ENCODE measurements at places on chromosomes 6 and 20.

- DNase-seq, result no peak
These were observed 64.0 kb downstream of the SYNDIG1 start for GRCh38 chr20:24533449-24533848.

DNA sequence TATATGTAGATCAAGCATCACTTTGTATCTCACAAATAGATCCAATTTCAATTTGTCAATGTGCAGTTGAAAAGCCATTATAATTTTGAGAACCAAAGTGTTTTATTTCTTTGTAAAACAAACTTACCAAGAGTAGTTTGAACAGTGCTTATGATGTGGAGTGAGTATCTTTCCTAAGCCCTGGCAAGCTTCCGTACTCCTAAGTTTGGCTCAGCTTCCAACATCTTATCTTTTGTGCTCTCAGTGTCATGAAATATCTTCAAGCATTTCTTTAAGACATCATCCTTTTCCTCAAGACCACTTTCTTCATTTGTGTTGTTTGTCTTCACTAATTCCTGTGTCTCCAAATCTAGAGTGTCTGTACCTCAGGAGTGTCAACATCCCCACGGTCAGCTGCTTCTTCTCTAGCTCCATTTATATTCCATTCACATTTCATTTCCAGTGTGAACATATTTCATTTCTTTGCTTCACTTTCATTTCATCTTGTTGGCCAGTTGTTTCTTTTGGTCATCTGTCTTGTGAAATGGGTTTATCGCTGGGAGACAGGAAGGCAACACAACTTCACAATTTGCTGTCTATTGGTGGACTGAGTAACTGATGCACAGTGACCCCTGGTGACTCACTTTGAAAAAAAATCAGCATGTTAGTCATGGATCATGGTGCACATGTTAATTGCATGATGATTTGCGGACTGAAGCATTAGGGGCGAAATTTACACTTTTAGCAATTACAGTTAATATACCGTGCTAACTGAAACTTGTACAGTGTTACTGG lies 36.9 kb downstream of the SLC24A3 start:
- no peak for DNase-seq

GRCh38 chr6:135922174-135922573 lies 70.7 kb downstream of the PDE7B start:
- DNase-seq, result peak; percentile 59

DNA sequence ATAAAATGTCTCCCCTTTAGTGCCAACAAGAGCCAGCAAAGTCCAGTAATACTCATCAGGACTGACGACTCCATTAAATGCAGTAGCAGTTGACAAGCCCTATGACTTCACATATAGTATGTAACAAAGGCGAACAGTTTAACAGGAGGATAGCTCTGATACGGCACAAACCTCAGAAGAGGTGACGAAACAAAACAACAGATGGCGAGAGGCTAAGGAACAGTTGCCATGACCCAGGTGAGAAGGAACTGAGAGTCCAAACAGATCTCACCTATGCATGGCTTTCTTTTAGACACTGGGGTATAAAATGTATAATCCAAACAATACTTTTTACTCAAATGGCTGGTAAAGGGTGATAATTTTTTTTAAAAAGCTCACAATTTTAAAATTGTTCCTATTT lies 37.1 kb downstream of the SYNE1 start:
- DNase-seq, result no peak

- DNase-seq, result no peak
These were observed 60.4 kb downstream of the YTHDF1 start for GRCh38 chr20:63155266-63156165.

DNA sequence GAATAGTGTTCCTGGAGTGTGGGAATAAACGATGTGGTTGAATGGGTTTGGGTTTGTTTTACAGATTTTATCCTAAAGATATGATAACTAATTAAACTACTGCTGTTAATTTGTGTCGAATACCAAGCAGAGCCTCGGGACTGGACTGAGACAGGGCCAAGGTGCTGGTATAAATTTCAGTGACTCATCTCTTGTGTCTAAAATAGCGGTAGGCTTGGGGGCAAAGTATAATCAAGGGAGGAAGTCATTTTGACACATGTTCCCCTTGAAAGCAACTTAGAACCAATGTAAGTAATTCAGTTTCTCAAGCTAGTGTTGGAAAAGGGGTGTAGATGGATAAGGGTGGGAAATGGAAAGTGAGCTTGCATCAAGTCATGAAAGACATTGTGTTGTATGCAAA lies 108.4 kb downstream of the PLCB4 start:
- no peak for DNase-seq

- no peak for DNase-seq
These were observed 166.1 kb downstream of the CD83 start for GRCh38 chr6:14283600-14284235.

GRCh38 chr6:35213824-35214756 lies at the start of gene SCUBE3:
Gene SCUBE3, plus strand, starts transcription at chr6:35213956. Its CDS starts 463 bp downstream, at chr6:35214419.
- DNase-seq, result peak; percentile 42

DNA sequence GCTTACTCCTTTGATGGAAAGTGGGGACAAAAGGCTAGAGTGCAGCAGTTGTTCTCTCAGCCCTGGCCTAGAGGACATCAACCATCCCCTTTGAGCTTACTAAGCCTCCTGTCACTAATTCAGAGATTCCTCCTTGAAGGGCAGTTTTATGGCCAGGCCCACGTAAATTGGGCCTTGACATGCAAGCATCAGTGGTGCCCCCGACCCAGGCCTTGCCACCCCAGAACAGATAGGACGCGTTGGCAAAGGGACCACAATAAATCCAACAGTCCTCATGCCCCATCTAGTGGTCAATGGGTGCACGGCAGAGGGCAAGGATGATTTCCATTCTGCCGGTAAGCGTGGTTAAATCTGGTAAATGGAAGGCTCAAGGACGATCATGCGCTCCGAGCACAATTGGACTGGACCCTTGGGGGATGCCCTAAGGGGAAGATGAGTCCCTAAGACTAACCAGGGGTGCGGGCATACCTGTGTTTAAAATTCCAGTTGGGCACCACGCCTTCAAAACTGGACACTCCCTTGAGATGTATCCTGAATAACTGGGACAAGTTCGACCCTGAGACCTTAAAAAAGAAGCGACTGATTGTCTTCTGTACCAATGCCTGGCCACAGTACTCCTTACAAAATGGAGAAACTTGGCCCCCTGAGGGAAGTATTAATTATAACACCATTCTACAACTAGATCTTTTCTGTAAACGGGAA lies 32.6 kb downstream of the CEP85L start:
- no peak for DNase-seq

- DNase-seq, result no peak
These were observed 490 bp downstream of the IPCEF1 start for GRCh38 chr6:154356113-154356512.

GRCh38 chr6:17269840-17270239 lies 11.3 kb upstream of the RBM24 start:
- DNase-seq, result no peak

- DNase-seq, result no peak
These were observed 92.8 kb downstream of the CLIC5 start for GRCh38 chr6:45922728-45923351.

DNA sequence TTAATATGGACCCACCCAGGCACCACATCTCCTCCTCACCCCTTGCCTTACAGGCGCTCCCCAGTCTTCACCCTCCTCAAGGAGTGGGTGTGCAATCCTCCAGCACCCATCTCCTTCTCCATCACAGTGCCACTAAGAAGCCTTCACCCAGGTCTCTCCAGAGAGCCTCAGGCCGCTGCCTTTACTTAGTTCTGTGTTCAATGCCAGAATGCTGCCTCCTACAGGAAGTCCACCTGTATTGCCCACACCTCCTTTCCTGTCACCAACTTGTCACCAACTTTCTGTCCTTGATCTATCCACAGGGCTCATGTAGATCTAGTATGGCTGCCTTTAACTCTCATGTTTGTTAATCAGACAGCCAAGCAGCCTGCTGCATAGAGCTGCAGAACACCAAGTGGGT lies 586 bp upstream of the LST1 start:
- peak; percentile 42 for DNase-seq

- no peak for DNase-seq
These were observed 393.8 kb upstream of the IMPG1 start for GRCh38 chr6:76466286-76466685.

DNA sequence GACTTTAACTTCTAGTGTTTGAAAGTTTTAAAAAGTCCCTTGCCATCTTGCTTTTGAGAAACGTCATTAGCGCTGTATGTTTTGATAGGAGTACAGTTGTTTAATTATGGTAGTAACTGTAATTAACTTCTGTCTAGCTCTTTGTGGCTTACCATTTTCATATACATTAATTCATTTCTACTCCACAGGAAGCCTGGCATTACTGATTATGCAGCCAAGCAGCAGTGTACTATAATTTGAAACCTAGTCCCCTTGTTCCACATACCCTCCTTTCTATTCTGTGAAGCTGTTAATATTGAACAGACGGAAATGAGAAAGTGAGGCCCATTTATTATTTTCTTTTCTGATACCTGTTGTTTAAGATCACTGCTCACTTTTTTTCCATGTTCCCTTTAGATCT lies 235.4 kb downstream of the CDKAL1 start:
- DNase-seq, result no peak

DNA sequence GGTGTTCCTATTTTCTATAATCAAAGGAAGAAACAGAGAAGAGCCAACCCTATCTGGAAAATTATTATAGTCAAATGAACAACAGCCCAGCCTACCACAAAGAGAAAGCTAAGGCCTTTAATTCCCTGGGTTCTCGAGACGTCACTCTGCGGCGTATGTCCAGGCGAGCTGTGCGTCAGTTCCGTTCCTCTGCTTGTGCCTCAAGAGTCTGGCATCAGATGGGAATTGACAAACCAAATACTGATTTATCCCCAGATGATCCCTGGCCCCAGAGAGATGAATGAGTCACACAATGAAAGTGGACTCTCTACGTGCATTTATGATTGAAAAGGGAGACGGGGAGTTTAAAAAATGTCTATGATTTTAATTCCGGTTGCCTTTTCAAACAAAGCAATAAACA lies 151.6 kb upstream of the PDE10A start:
- no peak for DNase-seq

DNA sequence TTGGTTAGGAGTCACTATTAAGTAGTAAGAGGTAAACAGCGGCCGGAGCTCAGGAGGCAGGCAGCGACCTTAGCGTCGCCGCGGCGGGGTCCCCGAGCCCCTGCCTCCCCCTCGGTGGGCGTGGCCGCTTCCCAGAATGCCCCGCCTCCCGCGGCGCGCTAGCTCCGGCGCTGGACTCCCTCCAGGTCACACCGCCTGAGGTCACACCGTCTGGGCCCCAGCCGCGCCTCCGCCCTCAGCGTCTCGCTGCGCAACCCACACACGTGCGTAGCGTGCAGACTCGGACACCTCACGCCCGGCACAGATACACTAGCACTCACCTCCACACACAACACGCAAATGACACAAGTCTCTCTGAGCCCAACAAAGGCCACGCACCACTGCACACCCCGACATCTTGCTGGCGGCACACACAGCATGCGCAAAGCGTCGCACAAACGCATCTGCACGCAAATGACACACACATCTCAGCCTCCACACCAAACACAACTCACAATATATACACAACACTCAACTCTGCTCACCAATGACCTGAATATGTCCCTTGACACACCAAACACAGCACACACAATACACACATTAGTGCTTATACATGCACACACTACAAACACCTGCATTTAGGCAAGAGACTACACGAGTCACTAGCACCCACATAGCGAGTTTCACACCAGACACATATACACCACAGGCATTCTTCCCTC lies 17.6 kb upstream of the CDKN1A start:
- no peak for DNase-seq

DNA sequence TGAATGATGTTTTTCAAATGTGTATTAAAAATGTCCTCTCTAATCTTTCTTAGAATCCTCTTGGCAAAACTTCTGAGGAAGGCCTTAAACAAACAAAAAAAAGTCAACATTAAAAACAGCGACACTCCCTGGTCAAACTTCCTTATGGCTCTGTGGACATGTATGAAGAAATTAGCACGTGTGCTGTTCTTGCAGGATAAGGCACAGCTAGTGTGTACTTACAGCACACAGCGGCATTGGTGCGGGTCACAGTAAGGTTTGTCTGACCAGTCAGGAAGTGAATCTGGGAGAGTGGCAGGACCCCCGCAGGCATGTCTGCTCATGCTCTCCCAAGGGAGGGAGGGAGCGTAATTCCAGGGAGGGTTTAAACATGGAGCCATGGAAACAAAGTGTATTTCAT lies 38.8 kb downstream of the SLC22A1 start:
- no peak for DNase-seq

DNA sequence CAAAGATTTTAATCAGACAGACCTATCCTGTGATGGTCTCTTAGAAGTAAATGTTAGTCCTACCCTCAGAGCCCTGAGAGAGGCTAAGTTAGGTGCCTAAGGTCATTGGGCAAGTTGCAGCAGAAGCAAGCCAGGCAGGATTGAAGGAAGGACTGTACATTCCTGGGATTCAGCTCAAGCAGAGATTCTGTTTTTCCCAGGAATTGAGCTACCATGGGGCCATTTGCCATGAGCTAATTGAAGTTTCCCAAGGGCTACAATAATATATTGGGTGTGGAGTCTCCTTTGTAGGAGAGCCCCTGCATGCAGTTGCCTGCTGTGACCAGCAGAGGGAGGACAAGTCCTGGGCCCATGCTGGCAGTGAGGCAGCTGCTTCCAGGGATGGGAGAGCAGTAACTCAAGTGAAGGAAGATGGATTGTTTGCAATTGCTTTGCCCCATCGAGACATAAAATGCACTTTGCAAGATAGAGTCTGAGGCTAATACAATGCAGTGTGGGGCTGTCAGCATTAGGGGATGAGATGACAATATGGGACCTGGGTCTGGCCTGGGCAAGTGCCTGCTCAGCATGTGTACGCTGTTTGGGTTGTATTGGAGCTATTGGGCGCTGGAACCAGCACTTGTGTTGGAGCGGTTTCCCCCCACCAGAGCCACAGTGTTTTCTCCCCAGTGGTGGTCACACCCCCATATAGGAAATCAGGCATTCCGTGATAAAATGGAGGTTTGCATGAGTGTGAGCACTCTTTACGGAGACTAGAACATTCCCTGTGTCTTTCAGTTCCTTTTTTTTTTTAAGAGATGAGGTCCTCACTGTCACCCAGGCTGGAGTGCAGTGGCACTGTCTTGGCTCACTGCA lies 27.9 kb downstream of the DNMT3B start:
- DNase-seq, result no peak

GRCh38 chr20:50450881-50451752 lies 59.1 kb upstream of the PTPN1 start:
- DNase-seq, result no peak

DNA sequence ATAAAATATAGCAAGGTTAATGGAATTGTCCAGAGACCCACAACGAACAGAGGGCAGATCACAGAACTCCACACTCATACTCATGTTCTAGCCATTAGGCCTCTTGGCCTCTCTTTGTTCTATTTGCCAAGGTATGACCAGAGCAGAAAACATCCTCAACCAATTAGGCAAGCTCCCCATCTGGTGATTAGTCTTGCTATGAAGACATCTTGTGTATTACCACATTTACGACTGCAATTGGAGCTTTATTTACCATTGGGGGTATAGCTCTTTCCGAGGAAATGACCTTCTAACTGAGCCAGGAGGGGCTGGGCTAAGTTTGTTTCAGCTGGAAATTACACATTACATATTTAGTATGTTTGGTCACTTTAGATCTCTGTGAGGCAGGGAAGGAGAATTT lies 593.9 kb downstream of the CD109 start:
- DNase-seq, result no peak
